ENCODE measurements at places on chromosomes 16 and 17.
A peak's percentile ranks its signal among the peaks of the same experiment; 100 is the strongest.

DNA sequence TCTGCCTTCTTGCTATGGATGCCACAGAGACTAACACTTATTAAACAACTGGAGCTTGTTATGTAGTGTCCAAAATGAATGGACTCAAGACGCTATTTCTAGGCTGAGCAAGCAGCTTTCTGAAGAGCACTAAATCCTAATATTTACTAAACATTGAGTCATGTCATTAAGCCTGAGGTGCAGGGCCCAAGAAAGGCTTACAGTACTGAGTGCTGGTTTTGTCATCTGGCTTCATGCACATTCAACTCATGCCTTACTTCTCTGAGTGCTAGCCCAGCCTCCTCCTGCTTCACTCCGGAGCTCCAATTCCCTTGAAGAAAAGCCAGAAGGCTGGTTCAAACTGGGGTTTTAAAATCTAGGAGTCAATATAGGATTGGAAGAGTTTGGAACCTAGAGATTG is 363.3 kb upstream of the CDH5 start:
- no peak for DNase-seq

GRCh38 chr17:28247671-28248555 is 71.1 kb upstream of the TMEM97 start:
- DNase-seq, result no peak

DNA sequence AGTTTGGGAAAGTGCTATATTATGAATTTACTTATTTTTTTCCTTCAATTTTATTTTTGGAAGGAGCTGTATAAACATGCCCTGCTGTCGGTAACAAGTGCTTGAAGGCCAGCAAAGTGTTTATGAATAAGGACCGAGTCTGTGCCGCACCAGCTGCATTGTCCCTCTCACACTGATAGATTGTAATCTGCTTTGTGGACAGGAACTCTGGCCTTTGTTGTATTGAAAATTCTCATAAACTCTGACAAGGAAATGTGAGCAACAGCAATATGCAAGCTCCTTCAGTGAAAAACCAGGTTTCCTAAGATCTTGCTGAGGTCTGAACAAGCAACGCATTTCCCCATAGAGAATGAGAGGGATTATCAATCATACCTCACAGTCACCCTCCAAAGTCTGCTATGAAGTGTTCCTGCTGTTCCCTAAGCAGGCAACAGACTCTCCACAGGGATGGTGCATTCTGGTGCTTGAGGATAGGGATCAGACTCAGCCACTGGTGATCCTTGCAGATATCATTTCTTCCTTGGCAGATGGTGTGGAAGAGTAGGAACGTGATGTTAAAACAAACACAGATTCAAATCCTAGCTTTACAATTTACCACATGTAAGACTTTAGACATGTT is 109.6 kb downstream of the KCNJ2 start:
- no peak for DNase-seq

- DNase-seq, result no peak
Measured at GRCh38 chr16:28597692-28598261, 927 bp upstream of the SULT1A2 start.

GRCh38 chr17:10270258-10270657 is 71.9 kb upstream of the GAS7 start:
- no peak for DNase-seq

- no peak for DNase-seq
Measured at GRCh38 chr17:81298325-81298990, 3.4 kb upstream of the SLC38A10 start.

GRCh38 chr17:16507918-16508533 is 16.0 kb upstream of the LRRC75A start:
- no peak for DNase-seq

GRCh38 chr16:77277571-77277970 is 78.4 kb downstream of the SYCE1L start:
- no peak for DNase-seq

DNA sequence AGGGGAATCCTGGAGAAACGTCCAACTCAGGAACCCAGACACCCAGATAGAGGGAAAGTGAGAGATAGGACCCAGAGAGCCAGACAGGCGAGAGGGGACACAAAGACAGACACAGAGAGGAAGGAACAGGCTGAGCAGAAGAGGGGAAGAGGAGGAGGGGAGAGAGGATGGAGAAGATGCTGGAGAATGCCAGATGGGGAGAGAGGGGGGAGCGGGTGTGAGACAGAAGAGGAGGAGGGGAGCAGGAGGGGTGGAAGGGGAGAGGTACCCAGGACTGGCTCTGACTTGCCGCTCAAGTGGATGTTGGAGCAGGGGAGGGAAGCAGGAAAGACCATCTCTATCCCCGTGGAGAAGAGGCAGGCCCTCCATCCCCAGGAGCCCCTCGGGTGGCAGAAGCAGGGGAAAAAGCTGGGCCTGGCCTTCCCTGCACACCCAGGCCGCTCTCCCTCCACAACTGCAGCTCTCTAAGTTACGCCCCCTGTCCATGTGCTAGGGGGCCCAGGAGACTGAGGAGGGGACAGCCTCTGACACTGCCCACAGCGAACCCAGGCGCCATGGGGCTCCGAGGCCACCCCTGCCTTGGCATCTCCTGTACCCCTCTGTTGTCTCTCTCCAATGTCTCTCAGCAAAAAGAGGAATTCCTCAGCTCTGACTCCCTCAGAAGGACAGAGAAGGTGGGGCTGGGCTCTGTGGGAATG is 4.8 kb downstream of the PPP1R9B start:
- DNase-seq, result no peak

- DNase-seq, result no peak
Measured at GRCh38 chr17:47730681-47731080, 2.4 kb upstream of the TBX21 start.

DNA sequence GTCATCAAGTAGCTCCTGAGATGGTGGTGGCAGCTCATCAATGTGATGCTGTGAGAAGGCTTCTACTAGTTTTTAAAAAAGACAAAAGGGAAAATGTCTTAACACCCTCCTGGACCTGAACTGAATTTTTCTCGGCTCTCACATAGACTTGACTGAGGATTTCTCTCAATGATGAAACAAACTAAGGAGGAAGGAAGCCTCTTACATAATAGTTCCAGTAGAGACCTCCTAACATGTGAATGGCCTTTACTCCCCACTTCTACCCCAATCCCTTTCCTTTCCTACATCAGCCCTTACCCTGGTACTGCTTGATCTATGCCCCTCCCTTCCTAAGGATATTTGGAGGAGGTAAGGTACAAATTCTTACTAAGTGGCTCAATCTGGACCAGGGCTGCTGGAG is 54.8 kb upstream of the MTMR4 start:
- no peak for DNase-seq

- no peak for DNase-seq
Measured at GRCh38 chr17:28133562-28133970, 91.1 kb downstream of the NLK start.

DNA sequence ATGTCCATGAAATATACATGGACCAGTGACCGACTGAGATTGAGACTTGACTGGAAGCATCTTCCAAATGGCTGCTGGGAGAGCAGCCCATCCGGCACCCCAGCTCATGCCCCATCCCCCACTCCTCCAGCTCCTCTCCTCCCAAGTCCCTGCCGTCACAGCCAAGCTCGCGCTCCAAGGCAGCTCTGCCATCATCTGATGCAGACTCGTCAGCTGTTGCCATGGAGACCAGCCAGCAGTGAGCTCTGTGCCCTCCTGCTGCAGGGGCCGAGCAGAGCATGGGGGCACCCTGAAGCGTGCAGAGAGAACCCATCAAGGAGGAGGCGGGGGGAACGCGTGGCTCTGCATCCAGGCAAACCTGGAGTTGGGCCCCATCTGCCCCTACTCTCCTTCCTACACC is 74.5 kb upstream of the TNRC6C start:
- DNase-seq, result no peak

DNA sequence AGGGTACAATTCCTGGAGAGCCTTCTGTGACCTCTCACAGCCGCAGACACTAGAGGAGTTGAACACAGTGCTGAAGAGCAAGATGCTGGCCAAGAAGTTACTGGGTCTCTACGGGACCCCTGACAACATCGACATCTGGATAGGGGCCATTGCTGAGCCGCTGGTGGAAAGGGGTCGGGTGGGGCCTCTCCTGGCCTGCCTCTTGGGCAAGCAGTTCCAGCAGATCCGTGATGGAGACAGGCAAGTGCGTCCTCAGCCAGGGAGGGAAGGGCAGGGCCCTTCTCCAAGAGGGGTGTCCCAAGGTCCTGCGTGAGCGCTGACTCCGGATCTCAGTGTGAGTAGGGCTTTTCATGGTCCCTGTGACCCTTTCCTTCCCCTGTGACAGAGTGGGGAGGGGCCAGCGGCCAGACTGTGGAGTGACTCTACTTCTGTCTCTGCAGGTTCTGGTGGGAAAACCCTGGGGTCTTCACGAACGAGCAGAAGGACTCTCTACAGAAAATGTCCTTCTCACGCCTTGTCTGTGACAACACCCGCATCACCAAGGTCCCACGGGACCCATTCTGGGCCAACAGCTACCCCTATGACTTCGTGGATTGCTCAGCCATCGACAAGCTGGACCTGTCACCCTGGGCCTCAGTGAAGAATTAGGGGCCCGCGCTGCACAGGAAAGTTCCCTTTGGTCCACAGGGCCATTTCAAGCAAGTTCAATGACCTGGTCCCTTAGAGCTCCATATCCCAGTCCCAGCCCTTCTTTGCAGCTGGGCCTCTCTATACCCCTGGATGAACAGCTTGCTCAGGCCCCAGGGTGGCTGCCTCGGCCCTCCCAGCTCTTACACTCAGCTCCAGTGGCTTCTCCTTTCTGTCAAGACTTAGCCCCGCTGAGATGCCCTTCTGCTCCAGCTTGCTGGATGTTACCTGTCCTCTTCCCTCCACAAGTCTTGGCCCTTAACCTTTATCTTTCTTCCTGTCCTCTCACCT is 13.1 kb downstream of the MPO start:
- no peak for DNase-seq

DNA sequence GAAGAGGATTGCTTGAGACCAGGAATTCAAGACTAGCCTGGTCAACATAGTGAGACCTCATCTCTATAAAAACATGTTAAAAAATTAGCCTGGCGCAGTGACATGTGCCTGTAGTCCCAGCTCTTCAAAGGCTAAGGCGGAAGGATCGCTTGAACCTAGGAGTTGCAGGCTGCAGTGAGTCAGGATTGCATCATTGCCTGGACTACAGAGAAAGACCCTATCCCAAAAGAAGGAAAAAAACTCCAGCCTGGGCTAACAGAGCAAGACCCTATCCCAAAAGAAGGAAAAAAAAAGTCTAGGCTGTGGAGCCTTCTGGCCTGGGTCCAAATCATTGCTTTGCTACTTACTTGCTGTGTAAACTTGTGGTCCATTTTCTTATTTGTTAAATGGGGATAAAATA is 4.9 kb downstream of the CCP110 start:
- no peak for DNase-seq

GRCh38 chr16:84124257-84125073 is 7.7 kb upstream of the MBTPS1 start:
- DNase-seq, result no peak

- DNase-seq, result no peak
Measured at GRCh38 chr16:25679511-25679910, 12.2 kb upstream of the HS3ST4 start.

DNA sequence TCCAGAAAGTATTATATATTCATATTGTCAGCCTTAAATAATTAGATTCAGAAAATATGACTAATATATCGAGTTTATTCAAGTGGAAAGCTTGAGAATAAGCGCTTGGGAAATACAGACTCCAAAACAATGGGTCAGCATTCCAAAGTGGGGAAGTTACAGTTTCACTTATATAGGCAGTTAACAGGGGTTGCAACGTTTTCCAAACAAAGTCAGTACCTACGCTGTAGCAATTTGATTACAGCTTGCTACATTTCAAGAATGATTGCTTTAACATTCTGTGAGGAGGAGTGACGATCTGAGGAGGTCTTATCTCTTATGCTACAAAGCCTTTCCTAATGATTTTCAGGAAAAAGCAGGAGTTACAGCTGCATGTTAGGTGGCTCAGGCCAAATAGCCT is 34.2 kb upstream of the HS3ST3A1 start:
- DNase-seq, result no peak

DNA sequence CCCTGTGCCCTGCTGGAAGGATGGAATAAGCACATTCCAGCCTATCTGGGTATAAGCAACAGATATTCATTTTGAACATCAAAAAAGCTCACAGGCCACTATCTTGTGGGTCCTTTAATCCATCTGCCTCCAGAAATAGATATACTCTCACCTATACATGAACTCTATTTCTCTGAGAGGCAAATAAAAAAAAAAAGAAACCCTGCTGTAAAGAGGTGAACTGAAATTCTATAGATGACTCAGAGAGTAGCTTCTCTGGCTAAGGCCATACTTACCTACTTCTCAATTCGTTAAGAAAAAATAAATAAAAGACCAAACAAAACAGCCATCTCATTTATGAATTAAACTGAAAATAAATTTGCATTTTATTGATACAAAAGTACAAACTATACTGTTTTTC is 86.3 kb downstream of the DYNLRB2 start:
- DNase-seq, result no peak

- DNase-seq, result no peak
Measured at GRCh38 chr17:80751946-80752581, 207.4 kb downstream of the RPTOR start.

- no peak for DNase-seq
Measured at GRCh38 chr17:63335831-63336230, 110.3 kb downstream of the CYB561 start.

DNA sequence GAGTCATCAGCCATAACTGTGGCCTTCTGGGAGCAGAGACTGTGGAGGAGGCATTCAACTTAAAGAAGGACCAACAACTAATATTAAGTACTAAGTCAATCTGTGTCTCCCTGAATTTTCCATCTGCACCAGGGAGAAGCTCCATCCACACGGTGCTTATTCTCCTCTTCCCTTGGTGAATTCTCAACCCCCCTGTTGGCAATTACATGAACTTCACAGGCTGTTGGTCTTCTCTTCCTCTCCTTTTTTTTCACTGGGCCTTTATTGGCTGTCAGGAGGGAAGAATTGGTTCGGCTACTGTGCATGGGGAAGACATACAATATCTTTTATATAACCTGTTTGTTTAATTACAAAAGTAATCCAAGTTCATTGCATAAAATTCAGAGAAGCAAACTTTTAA is 152.8 kb upstream of the IRX6 start:
- DNase-seq, result no peak

- DNase-seq, result peak; percentile 66
Measured at GRCh38 chr16:79272141-79272577, 328.4 kb downstream of the MAF start.

DNA sequence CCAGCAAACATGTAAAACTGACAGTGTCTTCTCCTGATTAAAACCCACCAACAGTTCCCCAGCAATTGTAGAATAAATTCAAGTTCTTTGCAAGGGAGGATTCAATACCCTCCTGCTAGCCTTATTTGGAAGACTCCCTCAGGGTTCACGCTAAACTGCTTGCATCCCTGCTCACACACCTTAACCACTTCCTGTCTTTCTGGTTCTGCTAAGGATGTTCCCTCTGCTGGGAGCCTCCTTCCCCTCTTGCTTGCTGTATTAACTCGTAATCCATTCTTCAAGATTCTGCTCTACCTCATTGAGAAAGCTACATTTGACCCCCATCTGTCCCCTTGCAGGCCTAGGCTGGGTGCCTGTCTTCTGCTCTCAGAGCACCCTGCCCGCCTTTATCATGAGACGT is 2.3 kb upstream of the SHISA6 start:
- no peak for DNase-seq

All from stimulated activated CD8-positive, alpha-beta memory T cell treated with anti-CD3 and anti-CD28 coated beads, Interleukin-7, amount 100 ng/mL, for 48 hours (primary cell).